Urinary bladder (tissue), 4 donors: ENCODE measurements at places on chromosomes 3 and 15. TPM values are rescaled to one million over a fixed set of nuclear protein-coding genes. Genes with fewer than 3 reads are reported as not detected.

The APOD gene
- total RNA-seq: 11.7 TPM

The ST8SIA2 gene
- total RNA-seq: 2.2 TPM

The GOLGA8R gene
- total RNA-seq: 5.3 TPM

The ADPRH gene
- total RNA-seq: 3.0 TPM

The UBAP1L gene
- 3.9 TPM for total RNA-seq

The IMPG2 gene
- 2.3 TPM for total RNA-seq

The FAM107A gene
- 9.8 TPM for total RNA-seq

The TP63 gene
- total RNA-seq: 26.3 TPM

The ADAMTS17 gene
- 10.7 TPM for total RNA-seq

The STRIT1 gene
- total RNA-seq: 1.4 TPM

The COL6A6 gene
- total RNA-seq: 31.5 TPM

The POLR2M gene
- 320 TPM for total RNA-seq

The GJD2 gene
- total RNA-seq: 0.16 TPM

The LMAN1L gene
- total RNA-seq: 0.85 TPM

The OSTN gene
- 13.9 TPM for total RNA-seq

The RETNLB gene
- total RNA-seq: not detected

The TMEM39A gene
- 85.2 TPM for total RNA-seq

The TERC gene
- total RNA-seq: 108 TPM

The MYL3 gene
- total RNA-seq: 19.8 TPM

The SLC30A4 gene
- total RNA-seq: 26.9 TPM

The MAPKBP1 gene
- 27.7 TPM for total RNA-seq

The CHCHD6 gene
- total RNA-seq: 5.4 TPM

The CCR3 gene
- not detected for total RNA-seq

The VPS39 gene
- total RNA-seq: 57.3 TPM

The SKOR1 gene
- 0.21 TPM for total RNA-seq

The IGSF10 gene
- total RNA-seq: 23.2 TPM

The ASB14 gene
- 0.21 TPM for total RNA-seq

The SLC22A14 gene
- total RNA-seq: 0.16 TPM

The EFHB gene
- total RNA-seq: not detected

The SAXO2 gene
- total RNA-seq: 4.7 TPM

The SNAPC5 gene
- 11.1 TPM for total RNA-seq
